Glomerular endothelial cell (primary cell): ENCODE measurements at places on chromosomes 5 and 9.
A peak's percentile ranks its signal among the peaks of the same experiment; 100 is the strongest.

- DNase-seq: no peak
Observed at GRCh38 chr5:78574131-78574673, 74.4 kb downstream of the LHFPL2 start.

DNA sequence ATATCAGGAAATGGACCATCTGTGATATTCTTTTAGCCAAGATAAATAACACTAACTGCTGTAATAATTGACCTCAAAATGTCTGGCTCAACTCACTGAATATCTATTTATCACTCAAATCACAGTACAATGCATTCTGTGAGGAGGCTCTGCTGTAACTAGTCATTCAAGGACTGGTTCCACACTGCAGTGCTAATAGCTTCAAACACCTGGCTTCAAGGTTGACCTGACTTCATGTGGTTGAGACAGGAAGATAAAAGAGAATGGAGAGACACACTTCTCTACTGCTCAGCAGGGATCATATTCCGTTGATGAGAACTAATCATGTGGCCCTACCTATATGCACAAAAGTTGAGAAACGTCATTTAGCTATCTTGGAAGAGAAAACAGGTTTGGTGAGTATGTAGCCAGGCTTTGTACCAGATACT, 3.4 kb upstream of the RHOBTB3 start:
- DNase-seq: no peak

DNA sequence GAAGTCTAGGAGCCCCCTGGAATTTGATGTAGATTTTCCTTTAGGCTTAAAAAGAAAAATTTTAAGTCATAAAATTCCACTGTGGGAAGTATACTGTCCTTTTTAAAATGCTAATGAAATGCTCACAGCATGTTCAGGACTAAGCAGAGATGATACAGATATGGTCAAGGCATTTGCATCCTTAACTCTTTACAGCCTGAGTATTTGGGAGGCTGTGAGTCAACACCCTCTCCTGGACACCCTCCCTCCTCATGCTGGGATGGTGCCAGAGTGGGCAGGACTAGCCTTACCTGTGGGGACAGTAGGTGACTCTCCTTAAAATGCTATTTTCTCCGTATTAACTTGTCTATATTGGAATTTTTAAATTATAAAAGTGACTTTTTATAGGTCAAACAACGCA, 197.4 kb upstream of the ELL2 start:
- DNase-seq: no peak

DNA sequence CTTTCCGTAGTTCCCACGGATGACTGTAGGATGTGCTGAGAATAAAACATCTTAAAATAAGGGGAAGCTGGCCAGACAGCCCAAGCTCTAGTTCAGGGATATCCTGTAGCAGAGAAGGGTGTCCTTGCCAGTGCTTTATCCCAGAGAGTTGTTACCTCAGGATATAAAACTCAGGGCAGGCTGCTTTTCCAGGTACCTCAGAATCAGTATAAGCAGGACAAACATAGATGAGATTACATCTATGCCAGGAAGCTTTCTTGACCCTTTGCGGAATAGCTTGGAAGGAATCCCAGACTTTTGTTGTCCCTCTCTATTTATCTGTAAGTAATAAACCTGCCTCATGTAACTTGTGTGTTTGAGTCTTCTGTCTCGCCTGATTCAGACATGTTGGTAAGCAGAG, 565.7 kb downstream of the PRDM9 start:
- DNase-seq: no peak

DNA sequence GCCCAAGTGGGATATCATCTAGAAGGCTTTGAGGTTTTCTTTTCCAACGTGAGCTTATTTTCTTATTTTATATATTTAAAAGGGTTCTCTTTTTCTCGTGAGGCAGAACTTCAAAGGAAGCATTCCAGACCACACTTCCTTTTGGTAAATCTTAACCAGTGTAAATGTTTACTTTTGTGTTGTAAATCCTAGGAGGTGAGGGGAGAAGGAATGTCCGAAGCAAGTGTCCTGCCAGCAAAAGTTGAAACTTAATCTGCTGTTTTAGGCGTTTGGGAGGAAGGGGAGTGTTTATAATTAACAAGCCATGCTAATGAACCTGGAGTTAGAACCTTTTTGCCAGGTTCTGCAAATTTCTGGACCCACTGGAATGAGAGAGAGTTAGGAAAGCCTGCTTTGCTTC, 37.9 kb downstream of the WWC1 start:
- DNase-seq: no peak

GRCh38 chr5:118461436-118461835, 526.9 kb downstream of the DTWD2 start:
- DNase-seq: no peak

DNA sequence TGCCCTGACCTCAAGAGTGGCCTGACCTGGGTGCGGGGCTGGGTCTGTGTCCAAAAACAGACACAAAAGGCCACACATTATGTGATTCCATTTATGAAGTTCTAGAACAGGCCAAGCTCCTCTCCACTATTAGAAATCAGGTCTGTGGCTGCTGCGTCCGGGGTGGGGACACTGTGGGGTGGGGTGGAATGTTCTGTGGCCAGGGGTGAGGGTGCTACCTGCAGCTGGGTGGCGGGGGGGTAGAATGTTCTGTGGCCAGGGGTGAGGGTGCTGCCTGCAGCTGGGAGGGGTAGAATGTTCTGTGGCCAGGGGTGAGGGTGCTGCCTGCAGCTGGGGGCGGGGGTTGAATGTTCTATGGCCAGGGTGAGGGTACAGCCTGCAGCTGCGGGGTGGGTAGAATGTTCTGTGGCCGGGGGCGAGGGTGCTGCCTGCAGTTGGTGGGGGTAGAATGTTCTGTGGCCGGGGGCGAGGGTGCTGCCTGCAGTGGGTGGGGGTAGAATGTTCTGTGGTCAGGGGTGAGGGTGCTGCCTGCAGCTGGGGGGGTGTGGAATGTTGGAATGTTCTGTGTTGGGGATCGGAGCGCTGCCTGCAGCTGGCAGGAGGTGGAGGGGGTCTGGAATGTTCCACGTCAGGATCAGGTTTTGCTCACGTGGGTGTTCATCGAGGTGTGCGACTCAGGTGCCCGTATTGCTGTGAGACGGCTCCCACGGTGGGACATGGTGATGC, 8.3 kb downstream of the LCN12 start:
- DNase-seq: no peak

DNA sequence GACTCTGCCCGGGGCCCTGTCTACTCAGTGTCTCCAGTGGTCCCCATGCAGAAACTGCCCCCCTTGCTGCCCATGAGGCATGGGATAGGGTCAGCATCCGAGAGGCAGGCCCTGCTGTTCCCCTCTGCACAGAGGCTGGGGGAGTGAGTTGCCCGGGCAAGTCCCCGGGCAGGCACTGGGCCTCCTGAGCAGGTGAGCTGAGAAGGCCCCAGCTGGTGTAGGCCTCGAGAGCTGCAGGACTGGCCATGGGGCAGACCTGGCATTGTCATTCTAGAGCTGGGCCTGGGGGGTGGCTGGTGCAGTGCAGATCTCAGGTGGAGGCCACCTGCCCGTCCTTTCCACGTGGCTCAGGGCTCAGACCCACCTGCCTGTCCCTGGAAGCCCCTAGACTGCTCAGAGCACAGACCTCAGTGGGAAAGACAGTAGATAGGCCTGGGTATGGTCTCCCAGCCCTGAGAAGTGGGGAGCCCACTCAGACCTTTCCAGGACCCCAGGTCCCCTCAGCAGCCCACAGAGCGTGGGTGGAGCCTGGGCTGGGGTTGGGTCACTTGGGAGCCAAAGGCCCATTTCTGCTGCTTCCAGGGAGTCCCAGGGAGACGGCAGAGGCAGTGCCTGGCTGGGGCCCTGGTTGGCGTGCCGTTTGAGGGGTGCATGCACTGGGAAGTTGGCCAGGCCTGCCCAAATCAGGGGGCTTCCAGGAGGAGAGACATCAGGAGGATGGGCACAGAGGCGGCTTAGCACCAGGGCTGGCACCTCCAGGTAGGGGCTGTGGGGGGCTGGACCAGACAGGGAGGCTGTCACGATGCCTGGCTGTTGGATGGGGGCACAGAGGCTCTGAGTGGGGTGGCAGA, 4.8 kb upstream of the NOTCH1 start:
- no peak for DNase-seq

GRCh38 chr5:11143456-11144267, 382.6 kb upstream of the DAP start:
- no peak for DNase-seq

DNA sequence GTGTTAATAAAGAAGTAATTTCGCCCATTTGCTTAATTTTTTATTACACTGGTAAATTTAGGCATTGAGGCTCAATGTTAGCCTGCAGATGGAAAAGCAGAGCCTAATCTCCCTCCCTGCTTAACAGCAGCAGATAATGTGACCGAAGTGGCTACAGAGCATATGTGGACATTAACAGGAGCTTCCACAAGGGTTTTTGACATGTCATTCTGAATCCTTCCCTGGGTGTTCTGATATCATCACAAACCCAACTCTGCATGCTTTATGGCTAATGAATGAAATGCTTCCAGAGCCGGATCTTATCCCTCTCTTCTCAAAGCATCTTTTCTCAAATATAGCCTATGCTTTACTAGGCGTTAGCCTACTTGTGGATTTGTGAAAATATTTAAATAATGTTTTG, 208.6 kb downstream of the CAAP1 start:
- DNase-seq: no peak

DNA sequence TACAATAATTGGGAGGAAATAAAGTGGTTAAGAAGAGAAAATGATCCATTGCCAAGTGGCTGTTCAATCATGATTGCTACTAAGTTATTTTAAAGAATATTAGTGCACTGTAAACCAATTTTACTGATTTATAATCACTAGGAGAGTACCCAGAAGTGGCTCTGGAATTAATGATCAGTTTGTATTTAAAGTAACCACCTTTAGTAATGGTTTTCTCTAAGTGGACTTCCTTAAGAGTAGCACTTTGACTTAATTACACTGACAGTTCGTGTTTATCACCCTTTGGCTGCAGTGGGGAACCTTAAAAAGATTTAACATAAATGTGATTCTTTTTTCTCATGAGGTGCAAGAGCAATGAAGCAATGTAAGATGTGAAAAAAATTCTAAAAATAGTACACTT, 310.8 kb downstream of the CDH12 start:
- no peak for DNase-seq

DNA sequence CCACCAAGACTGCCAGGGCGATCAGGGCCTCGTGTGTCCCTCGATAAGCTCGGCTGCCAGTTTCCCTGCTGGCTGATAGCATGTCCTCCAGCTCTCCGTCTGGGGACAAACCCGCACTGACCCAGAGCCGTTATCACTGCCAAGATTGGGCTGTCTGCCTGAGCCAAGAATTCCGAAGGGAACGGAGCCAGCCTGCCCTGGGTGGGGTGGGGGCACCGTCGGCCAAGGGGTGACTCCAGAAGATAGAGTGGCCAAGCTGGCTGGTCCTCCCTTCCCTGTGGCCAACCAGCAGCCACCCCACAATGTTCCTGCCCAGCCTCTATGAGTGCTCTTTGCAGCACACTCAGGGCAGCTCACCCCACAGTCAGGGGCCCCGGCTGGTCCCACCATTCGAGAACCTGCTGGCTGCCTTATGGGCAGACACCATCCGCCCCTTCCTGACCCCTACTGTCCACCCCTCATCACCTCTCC, 29.4 kb downstream of the HRH2 start:
- no peak for DNase-seq

- DNase-seq: no peak
Observed at GRCh38 chr5:149500922-149501582, 50.2 kb downstream of the CSNK1A1 start.

DNA sequence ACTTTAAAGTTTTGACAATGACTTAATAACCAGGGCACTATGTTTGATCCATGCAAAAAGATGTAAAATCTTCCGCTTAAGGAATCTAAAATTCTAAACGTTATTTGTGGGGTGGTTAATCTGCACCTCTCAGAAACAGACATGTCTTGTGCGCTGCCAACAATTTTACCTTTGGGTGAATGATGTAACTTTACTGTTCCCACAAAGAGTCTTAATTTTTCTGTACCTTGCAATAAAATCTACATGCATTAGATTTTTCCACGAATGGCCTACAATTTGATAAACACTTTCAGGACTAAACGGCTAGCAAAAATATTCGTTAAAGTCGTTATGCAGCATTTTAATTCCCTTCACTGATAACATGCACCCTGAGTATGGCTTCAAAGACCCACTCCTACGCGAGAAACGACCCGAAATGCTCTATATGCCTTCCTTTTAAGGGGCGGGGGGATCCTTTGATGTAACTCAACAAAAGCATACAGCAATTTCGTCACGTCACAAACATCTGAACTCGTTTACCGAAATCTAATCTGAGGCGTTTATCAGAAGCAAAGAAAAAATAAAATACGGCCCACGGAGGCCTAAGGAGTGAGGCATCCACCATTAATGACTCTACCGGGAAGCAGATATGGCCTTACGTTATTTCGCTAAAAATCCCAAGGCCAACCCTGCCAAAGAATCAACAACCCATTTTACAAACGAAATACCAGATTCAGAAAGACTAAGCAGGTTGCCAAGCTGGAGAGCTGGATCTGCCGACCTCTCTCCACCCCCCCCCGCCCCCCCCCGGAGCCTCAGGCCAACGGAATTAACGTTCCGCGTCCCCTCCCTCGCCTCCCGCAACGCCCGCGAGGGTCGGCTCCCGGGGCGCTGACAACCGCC, 621 bp downstream of the AK6 start:
- peak; percentile 12 for DNase-seq

GRCh38 chr5:50744776-50745175, 78.3 kb downstream of the PARP8 start:
- DNase-seq: no peak

- DNase-seq: no peak
Observed at GRCh38 chr5:73464016-73464745, 15.6 kb upstream of the FOXD1 start.

GRCh38 chr9:83554278-83554677, 16.1 kb upstream of the FRMD3 start:
- DNase-seq: no peak

DNA sequence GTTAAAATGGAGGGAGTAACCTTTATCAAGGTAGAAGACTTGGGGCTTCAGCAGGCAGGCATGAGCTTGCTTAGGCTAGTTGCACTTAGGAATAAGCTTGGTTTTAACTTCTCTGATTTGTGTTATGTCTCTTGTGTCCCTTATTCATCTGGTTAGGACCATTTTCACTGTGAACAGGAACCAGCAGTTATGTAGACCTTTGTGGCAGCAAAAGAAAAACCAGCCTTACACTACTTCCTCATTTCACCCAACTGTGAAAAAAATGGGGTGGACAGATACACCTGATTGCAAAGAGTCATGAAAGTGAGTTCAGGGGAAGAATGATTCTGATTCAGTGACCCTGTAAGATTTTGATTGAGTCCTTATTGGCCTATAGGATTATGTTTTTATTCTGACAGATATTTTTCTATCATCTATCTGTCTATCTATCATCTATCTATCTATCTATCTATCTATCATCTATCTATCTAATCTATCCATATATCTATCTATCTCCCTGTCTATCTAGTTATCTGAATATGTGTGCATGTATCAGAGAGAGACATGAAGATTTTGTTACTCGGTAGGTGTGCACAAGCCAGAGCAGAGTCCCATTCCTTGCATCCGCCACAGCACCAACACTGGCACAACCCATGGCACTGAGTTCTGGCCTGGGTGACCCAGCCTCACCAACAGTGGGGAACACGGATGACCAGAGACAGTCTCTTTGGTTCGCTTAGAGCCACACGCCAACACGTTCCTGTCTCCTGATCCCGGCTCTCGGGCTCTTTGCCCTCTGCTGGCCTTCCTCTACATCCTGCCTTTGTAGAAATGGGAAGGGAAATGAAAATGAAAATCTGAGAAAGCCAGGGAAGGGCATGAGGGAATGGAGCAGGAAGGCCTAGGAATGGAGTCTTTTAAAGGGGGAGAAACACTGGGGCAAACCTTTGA, 1.3 kb upstream of the ZNF366 start:
- no peak for DNase-seq

- no peak for DNase-seq
Observed at GRCh38 chr9:15374310-15374709, 48.4 kb upstream of the SNAPC3 start.

- no peak for DNase-seq
Observed at GRCh38 chr5:87116825-87117512, 150.7 kb upstream of the RASA1 start.

GRCh38 chr9:89749500-89750116, 144.8 kb downstream of the GADD45G start:
- DNase-seq: no peak
